ENCODE measurements at places on chromosomes 6 and 20.

GRCh38 chr20:1784586-1784985 lies 110.6 kb upstream of the SIRPA start:
- DNase-seq: no peak

DNA sequence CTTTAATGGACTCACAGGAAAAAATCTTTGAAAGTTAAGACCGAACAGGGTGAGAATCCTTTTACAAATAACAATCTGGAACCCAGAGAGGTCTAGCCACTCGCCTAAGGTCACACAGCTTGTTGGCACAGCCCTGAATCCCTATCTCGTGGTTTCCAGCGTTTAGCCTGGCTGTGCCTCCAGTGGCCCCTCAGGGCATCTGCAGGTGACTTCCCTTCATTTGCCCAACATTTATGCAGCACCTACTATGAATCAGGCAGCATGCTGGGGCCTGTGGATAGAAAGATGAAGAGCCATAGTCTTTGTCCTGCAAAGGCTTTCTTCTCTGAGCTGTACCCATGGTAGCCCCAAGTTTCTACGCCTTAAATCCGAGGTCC lies 2.6 kb upstream of the NR2E1 start:
- DNase-seq: peak; percentile 15

DNA sequence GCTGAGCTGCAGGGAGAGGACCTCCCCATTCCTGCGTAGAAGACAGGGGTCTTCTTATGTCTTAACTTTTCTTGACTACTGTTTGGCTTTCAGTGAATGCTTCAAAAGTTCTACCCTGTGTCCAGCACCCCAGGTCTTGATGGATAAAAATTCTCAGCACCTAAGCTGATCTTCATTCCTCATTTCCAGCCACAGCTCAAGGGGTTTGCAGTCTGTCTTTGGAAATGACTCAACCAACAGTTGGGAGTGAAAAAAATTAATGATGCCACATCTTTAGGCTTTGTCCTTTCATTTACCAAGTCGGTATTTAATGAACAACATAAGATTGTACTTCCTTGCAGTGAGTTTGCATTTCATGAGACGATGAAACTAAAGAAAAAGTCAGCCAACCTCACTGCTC lies 40.3 kb downstream of the PRDM1 start:
- no peak for DNase-seq

DNA sequence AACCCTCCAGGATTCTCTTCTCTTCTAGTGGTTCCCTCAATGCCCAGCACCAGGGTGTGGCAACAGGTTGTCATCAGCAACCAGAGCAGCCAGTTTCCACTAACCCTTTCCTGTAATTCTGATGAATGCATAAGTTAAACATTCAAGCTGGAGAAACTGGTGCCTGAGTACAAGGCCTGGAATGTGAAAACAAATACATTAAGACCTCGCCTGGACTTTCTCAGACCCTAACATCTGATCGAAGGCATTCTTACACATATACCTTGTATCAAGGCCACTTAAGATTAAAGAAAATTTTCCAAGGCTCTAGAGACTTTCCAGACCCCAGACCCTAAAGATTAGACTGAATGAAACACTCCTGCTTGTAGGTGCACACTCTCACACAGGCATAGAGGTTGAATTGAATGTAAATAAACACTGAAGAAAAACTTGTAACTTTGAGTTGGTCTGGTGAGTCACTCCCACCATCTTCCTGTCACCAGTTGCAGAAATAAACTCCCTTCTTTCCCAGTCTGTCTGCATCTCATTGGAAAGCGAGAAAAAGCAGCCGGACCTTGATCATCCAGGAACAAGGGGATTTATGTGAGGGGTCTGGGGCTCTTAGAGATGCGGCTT lies 9.0 kb downstream of the LRP11 start:
- peak; percentile 83 for DNase-seq

DNA sequence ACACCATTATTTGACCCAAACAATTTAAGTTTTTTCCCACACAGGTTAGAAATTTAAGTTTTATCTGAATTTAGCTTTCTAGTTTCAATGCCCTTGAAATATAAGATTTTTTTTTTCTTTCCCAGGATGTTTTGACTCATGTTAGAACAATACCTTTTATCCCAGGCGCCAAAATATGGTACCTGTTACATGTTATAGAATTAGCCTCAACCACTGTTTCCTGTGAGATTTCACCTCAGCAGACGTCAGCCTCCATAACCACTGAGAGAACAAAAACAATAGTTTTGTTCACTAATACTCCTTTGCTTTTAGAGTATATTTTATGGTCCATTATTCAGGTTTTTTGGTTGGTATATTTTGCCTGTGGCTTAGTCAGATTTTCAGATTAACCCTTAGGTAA lies 302.9 kb downstream of the CDKAL1 start:
- DNase-seq: no peak

DNA sequence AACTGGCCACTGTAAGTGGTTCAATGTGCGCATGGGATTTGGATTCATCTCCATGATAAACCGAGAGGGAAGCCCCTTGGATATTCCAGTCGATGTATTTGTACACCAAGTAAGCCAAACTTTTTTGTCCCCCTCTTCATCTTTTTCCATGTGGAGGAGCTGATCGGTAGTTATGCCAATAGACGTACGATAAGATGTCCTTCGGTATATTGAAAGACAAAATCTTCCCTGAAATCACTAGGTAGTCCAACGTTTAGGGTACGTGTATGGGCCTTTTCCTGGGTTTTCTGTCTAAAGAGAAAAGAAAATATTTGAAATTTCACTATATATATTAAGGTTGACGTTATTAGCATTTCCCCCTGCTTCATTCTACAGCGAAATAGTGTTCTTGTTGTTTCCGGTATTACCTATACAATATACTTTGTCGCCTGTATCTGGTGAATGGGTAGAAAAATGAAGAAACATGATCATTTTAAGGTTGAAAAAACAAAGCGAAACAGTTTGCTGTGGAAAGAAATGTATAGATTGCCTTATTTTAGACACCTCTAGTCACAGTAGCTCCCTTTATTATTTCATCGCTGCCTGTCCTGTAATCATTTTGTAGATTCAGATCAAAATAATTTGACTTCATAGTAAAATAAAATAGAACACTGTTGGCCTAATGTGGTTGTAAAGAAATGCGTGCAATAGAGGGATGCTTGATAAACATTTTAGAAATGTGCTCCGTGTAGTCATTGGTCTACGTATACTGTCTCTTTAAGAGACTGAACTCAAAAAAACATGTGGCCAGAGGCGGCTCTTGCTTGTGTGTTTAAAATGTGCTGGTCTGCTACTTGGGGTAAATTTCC lies 1.5 kb downstream of the LIN28B start:
- no peak for DNase-seq

GRCh38 chr6:158654960-158655489 lies 5.2 kb downstream of the SYTL3 start:
- DNase-seq: peak; percentile 44

DNA sequence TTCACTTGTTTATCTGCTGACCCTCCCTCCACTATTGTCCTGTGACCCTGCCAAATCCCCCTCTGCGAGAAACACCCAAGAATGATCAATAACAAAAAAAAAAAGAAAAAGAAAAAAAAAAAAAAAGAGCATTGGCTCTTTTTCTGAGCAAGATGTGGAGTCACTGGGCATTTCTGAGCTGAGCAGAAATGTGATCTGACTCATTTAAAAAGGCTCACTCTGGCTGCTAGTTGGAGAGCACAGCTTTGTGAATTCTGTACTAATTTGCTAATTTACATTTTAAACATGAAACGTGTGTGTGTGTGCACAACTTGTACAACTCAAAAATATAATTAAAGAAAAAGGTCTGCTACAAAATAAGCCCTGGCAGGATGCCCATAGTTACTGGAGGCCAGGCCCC lies 20.2 kb downstream of the SCML4 start:
- no peak for DNase-seq

DNA sequence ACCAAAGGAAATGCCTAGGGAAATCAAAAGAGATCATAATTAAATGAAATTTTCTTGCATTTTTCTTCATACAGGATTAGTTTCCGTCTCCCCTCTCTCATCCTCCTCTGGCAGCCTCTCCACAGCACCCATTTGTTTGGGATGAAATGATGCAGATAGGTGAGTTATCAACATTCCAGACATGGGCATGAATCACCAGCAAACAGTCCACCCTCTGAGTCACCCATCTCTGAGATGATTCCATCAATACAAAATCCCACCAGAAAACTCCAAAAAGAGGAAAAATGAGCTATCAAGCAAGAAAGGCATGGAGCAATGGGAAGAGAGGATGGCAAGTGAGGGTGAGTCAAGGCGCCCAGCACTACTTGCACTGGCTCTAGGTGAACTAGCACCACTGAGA lies 11.4 kb downstream of the MC3R start:
- no peak for DNase-seq
